Activated CD8-positive, alpha-beta memory T cell treated with anti-CD3 and anti-CD28 coated beads for 1 hour (primary cell): ENCODE measurements at places on chromosomes 2 and 18.

DNA sequence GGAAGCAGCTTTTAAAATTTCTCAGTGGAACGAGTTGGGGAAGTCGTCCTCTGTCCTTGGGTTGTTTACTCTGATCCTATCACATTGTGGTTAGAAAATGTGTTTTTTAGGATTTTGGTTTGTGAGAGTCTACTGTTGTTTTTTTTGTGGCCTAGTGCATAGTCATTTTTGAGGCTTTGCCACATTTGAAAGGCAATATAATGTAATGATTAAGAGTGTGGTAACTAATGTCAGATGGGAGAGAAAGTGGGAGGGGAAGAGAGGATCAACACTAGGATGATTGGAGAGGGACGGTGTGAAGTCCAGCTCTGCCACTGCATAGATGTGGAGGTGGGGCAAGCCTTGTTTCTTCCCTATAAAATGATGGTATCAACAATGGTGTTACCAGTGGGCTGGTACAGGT, 8.5 kb downstream of the SP140L start:
- DNase-seq, result no peak

DNA sequence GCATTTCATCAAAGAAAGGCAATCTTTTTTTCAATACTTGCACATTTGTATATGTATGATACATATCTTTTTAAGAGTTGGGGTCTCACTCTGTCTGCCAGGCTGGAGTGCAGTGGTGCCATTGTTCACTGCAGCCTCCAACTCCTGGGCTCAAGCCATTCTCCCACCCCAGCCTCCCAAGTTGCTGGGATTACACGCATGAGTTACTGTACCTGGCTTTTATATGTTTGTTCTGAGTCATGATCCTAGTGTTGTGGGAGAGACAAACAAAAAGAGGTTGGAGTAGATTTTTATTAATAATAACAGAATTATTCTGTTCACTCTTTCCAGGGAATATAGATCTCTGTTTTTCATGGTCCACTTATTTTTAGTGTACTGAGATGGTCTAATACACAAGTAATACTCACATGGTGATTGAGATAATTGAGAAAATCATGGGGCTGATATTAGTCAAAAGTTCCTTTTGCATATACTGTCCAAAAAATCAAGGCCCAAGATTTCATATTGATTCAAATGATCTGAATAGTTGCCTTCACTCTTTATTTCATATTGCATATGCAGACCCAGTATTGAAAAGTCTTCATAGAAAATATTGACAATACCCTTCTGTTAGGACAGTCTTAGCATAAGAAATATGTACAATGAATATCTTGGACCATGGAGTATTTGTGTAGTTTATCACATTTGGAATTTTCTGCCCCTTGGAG, 138.3 kb downstream of the FMNL2 start:
- DNase-seq, result no peak

GRCh38 chr2:238670111-238670585, 177.7 kb upstream of the TWIST2 start:
- DNase-seq, result no peak

- DNase-seq, result no peak
These were observed 13.9 kb downstream of the UBE2F start for GRCh38 chr2:237980751-237981150.

DNA sequence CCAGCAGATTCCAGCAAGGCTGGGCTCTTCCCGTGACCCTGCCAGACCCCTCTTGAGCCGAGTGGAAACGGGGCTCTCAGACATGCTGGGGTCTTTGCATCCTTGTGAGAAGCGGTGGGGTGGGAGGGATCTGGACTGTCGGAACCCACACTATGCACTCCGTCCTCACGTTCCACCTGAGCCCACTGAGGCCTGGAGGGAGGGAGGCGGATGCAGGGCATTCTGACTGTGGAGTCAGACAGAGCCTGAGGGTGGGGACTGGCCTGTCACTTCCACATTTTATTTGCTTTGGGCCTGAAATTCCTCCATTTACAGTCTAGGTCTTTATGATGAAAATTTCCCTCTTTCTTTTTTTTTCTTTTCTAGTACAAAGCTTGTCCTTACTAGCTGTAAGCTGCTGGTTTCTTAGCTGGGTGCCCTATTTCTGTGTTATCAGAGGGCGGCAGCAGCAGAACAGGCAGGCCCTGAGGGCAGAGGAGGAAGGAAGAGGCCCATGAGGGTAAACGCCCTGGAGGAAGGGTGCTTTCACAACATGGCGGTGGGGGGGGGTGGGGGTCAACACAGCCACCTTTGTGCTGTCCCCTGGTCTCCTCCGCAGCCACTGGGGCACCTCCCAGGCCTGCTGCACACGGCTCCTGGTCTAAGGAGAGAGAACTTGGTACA, 373.5 kb upstream of the MYT1L start:
- DNase-seq, result no peak

DNA sequence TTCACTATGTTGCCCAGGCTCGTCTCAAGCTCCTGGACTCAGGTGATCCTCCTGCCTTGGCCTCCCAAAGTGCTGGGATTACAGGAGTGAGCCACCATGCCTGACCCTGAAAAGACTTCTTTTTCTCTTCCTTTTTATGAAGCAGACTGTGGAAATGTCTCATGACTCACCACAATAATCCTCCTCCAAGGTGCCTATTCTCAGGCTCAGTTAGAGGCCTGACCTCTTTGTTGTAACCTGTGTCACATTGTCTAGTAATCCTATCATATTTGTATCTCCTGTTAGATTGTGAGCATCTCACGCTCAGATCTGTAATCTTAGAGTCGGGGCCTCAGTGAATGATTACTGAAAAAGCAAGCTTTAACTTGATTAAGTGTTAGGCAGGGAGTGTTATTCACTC, 18.3 kb upstream of the TAF4B start:
- no peak for DNase-seq

DNA sequence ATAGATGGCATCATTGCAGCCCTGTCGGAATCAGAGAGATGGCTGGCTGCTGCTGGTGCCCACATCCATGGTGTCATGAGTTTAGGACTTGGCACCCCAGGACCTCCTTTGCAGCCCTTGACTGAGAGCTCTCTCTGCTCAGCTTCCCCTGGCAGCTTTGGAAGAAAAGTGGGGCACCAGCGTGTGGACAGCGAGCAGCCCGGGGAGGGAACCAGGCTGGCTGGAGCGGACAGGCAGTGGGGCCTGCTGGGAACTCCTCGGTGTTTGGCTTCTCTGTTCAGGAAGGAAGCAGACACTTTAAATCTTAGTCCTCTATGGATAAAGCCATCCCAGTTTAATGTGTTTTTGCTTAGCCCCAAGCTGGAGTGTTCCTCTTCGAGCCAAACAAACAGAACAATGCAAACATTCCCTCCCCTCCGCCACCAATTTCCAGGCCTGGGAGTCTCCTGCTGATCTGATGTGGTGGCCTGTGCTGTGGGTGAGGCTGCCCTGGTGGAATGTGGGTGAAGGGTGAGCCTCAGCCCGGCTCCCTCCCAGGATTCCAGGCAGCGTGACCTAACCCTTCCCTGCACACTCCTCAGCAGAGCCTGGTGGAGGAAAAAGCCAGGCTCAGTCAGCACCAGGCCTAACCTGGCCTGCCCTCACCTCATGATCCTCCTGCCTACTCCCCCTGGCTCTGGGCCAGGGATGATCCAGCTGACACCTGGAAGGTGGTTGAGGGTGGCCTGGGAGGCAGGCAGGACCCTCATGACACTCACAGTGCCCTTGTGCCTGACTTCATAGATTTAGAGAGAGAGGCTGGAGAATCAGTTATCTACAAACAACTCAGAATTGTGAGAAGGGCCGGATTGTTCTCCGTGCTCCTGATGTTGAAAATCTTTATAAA, 21.6 kb upstream of the ITGB6 start:
- DNase-seq, result no peak

DNA sequence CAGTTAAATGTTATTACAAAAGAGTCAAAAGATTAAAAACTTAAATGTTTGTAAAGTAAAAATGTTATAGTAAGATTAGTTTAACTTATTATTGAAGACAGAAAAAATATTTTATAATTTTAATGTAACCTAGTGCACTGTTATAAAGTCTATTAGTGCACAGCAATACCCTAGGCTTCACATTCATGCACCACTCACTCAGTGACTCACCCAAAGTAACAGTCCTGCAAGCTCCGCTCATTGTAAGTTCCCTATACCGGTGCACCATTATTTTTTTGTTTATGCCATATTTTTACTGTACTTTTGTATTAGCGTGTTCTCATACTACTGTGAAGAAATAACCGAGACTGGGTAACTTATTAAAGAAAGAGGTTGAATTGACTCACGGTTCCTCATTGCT, 759.7 kb upstream of the CDH7 start:
- no peak for DNase-seq

DNA sequence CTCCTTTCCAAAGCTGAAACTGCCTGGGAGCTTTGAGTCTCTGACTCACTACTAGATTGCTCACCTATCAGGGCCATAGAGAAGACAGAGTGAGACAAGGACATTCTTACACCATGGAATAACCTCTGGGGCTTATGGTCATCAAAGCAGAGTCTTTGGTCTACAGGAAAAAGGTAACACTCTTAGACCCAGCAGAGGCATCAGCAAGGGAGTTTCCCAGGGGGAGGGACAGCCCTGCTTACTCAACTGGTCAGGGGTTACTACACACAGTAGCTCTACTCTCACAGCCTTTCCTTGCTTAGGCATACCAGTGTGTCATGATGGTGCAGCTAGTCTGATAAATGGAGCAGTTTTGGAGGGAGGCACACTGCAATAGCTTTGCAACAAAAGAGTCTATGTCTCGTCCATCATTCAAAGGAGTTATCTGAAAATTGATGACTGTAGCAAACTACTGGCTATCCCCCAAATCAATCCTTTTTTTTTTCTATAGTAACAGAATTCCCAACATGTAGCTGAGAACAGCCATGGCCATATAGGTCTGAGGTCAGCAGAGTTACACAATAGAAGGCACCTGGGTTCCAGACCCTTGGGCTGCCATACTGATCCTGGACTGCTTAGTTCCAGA, 22.4 kb upstream of the CD28 start:
- no peak for DNase-seq

DNA sequence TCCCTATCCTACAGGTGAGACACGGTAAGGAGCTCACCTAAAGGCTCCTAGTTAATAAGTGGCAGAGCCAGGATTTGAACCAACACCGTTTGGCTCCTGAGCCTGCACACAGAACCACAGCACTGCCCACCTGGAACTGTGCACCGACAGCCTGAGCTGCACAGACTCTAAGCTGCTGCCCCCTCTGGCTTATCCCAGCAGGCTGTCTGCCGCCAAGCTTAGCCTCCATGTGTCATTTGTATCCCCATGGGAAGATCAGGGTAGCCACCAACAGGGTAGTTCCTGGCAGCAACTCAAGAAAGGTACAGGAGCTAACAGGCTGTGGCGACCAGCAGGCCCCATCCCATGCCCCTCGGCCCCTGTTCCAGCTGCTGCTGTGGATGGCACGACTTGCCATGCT, 135.7 kb downstream of the LRRC30 start:
- DNase-seq, result no peak

DNA sequence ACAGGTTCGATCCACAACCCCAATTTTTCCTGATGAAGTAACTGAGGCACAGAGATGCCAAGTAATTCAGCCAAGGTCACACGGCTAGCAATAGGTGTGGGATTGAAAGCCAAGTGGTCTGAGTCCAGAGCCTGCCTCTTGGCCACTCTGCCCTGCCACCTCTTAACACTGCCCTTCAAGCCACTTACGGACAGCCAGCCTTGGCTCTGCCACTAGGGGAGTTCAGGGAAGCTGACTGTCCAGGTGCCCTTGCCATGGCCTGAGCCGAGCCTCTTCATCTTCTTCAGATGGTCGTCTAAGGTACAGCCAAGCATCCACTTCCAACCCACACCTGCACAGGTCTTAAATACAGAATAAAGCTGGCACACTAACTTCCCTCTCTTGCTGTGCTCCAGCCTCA, 99.3 kb upstream of the GPR45 start:
- no peak for DNase-seq

DNA sequence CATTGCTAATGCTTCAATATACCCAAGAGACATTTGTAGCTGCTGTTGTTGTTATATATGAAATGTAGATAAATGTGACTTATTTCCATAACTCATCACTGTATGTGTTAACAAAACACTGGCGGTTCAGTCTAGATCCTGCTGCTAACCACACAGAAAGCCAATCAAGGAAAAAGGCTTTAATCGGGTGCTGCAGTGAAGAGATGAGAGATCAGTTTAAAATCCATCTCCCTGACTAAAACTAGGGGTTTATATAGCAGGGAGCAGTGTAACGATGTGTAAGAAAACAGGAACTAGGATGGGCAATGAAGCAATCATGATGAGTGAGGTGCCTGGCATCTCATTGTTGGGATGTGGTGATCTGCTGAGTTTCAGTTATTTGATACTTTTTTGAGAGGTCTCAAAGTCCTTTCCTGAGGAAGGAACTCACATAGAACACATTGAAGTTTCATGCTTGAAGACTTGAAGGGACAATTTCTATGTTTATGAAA, 677.7 kb upstream of the CDH7 start:
- no peak for DNase-seq

GRCh38 chr2:199383021-199383420, 74.7 kb downstream of the SATB2 start:
- DNase-seq, result no peak

GRCh38 chr2:120707816-120708215, 27.9 kb upstream of the GLI2 start:
- no peak for DNase-seq

- no peak for DNase-seq
These were observed 43.9 kb downstream of the MEIS1 start for GRCh38 chr2:66478731-66479316.

GRCh38 chr2:9196637-9197036, 10.0 kb upstream of the ASAP2 start:
- DNase-seq, result no peak

DNA sequence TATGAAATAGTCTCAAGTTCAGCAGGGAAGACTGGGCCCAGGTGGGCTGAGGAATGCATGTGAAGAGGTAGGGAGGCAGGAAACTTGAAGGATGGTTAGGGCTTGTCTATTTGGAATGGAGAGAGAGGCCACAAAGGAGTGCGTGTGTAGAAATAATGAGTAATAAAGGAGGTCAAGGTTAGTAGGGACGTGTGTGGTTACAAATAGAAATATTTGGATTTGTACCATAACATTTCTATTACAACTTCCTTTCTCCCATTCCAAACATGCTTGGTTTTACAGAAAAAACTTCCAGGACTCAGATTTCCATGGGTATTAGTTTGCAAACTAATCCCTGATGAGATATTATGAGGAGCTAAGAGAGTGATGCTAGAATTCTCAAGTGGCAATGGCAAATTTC, 280.6 kb downstream of the NCKAP5 start:
- DNase-seq, result no peak

GRCh38 chr2:183474912-183475695, 350.9 kb downstream of the NUP35 start:
- no peak for DNase-seq

- no peak for DNase-seq
These were observed 10.6 kb downstream of the THNSL2 start for GRCh38 chr2:88180605-88181240.

DNA sequence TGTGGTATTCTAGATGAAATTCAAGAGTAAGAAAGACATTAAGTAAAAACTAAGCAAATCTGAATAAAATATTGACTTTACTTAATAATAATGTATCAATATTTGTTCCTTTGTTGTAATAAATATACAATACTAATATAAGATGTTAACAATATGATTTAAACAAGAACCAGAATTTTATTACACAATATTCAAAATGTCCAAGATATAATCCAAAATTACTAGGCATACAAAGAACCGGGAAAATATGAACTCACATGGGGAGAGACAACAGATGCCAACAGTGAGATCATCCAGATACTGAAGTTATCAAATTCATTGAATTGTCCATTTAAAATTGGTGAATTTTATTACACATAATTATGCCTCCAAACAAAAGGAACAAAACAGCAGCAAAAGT, 286.3 kb downstream of the AFF3 start:
- DNase-seq, result no peak

GRCh38 chr2:133271105-133271504, 297.2 kb downstream of the NCKAP5 start:
- no peak for DNase-seq

- no peak for DNase-seq
These were observed 221.6 kb downstream of the PIK3C3 start for GRCh38 chr18:42176599-42176998.
